ENCODE measurements at places on chromosomes 12 and 14.

GRCh38 chr12:22287776-22288621, 46.5 kb downstream of the ST8SIA1 start:
- no peak for DNase-seq

- peak; percentile 53 for DNase-seq
These were observed 1.3 kb downstream of the RCOR1 start for GRCh38 chr14:102593825-102594137.

DNA sequence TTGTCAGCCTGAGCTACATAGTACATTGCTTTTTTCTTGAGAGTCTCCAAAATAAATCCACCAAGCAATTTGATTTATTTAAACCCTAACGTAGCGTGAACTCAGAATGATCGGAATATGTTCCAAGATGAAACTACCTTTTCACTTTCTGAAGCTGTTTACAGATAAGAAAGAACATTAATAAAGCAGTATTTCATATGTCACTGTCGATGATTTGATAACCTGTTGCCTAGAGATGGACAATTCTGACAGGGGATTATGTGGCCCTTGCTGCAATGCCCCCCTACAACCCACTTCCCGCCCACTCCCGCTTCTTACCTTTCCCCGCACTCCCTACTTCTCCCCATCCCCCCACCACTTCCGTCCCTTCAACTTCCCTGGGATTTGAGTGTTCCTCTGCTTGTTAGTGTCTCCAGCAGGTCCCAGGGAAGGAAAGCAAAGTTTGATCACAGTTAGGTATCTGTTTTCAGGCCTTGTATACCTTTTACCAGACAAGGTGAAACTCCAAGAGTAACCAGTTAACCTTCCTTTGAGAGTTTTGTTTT, 229.2 kb upstream of the HMGA2 start:
- DNase-seq = no peak

- no peak for DNase-seq
These were observed 61.1 kb downstream of the RNF34 start for GRCh38 chr12:121461048-121461447.

DNA sequence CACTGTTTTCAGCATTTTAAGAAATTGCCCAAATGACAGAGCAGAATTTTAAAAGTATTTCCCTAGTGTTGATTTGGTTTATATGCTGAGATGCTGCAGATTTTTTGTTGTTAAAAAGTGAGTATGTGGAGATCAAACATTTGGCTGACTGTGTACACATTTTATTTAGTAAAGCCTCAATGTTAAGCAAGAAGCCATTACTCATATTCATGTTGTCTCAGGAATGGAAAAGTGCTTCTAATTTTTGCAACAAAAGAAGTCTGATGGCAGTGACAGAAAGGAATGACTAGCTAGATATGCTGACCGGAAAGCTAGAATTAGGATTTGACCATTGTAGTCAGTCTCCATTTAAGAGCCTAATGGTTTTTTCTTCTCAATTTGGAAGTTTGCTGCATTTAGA, 22.5 kb downstream of the SLC38A6 start:
- no peak for DNase-seq
